ENCODE measurements at places on chromosomes 2 and 18. TPM values are rescaled to one million over a fixed set of nuclear protein-coding genes. Genes with fewer than 3 reads are reported as not detected.

Gene DOK6
- 0.26 TPM for total RNA-seq

Gene CD8B
- not detected for total RNA-seq

Gene CASP10
- 1.8 TPM for total RNA-seq

- DNase-seq = no peak
These were observed 26.1 kb downstream of the ADCY3 start for GRCh38 chr2:24893934-24894333.

DNA sequence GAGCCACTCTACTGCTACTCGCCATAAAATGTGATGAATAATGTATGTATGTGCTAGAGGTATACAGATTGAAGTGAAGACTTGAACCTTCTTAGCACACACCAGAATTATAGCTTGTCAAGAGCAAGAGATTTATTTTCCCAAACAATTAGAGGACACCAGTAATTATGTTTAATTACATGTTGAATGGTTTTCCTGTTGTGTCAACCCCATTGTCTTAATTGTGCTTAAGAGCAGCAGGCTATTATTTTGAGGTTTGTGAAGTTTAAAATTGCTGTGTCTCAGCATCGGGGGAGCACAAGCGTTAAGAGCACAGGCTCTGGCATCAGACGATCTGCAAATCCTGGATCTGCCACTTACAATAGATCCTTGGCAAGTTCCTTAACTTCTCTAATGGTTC is 29.0 kb downstream of the KIF5C start:
- DNase-seq = no peak

GRCh38 chr18:31441493-31441892 is 6.0 kb upstream of the DSG3 start:
- DNase-seq = no peak

DNA sequence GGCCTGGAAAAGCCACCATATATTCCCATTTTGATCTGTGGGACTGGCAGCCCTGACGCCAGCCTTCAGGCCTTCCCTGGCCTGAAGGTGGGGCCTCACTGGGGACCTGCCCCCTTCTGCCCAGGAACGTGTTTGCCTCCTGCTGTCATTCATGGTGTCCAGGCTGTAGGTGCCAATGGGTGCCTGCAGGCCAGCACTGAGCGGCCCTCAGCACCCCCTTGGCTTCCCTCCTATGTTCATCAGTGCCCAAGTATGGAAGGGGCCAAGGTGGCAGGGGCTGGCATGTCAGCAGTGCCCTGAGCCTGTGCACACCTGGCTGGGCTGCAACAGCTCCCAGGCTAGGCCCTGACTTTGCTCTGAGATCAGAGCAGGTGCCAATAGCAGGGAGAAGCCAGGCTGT is 800.3 kb upstream of the RAB6C start:
- DNase-seq = no peak

GRCh38 chr18:9333441-9334328 is 888 bp upstream of the TWSG1 start:
- DNase-seq = peak; percentile 15

GRCh38 chr2:28134262-28134812 is 243.8 kb downstream of the BABAM2 start:
- peak; percentile 49 for DNase-seq
